Activated CD8-positive, alpha-beta memory T cell treated with anti-CD3 and anti-CD28 coated beads for 1 hour (primary cell): ENCODE measurements at places on chromosomes 2 and 18.

DNA sequence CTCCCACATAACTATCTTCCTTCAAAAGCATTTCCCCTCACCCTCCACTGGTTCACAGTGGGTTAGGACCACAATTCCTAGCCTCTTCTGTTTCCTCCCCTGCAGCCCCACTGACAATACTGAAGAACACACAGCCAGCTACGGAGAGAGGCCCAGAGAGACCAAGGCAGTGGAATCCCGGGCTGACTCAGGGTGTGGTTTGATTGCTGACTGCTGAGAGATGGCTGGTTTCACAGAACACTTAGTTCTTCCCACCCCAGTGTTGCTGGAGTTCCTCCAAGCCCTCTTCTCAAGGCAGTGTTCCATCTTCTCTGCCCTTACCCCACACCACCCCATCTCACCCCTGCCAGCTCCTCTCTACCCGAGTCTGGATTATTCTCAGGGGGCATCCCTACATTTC is 43.3 kb upstream of the ZFP36L2 start:
- DNase-seq: no peak

- no peak for DNase-seq
These were observed 286.6 kb downstream of the DPP10 start for GRCh38 chr2:114729026-114729425.

GRCh38 chr18:12478269-12479047 is 70.7 kb downstream of the PRELID3A start:
- no peak for DNase-seq

GRCh38 chr2:238873381-238873801 is 25.5 kb downstream of the TWIST2 start:
- no peak for DNase-seq

- DNase-seq: no peak
These were observed 141.6 kb downstream of the ZNF236 start for GRCh38 chr18:76963936-76964335.

GRCh38 chr2:239288951-239289511 is 111.8 kb downstream of the HDAC4 start:
- DNase-seq: no peak

GRCh38 chr2:85737481-85737880 is 16.3 kb upstream of the ATOH8 start:
- DNase-seq: no peak

GRCh38 chr2:100928235-100928634 is 73.9 kb upstream of the RPL31 start:
- no peak for DNase-seq

DNA sequence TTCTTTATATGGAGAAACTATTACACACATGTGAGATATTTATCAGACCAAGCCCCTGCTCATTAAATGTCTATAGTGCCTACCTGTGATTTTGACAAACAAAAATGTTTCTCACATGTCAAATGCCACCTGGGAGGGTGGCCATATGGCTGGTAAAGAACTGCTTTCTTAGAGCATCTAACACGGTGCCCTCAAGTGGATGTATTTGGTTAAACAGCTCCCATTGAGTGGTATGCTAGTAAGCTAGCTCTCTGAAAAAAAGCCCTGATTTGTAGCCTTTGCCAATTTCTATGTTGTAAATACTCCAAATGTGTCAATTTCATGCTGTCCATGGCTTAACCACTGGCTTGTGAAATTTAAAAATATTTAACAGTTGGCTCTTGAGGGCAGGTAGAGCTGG is 94.6 kb downstream of the PMAIP1 start:
- DNase-seq: no peak

DNA sequence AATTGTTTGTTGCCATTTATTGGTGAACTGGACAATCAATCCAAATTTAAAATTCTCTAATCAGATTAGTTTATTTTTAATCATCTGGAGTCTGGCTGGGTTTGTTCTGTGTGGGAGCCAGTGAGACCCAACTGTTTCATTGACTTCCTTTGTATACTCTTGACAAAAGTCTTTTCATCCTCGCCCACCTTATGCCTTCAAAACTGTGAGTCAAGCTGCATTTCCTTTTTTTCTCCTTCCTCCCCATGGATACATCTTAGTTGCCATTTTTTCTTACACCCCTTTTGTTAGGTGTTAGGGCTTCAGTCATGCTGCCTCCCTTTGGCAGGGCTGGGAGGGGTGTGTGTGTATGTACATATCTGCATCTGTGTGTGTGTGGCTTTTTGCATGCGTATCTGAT is 117.6 kb downstream of the PRKCE start:
- DNase-seq: no peak

- no peak for DNase-seq
These were observed 126.6 kb downstream of the NOL4 start for GRCh38 chr18:34098109-34098508.

- no peak for DNase-seq
These were observed 11.7 kb downstream of the HS6ST1 start for GRCh38 chr2:128306931-128307460.

DNA sequence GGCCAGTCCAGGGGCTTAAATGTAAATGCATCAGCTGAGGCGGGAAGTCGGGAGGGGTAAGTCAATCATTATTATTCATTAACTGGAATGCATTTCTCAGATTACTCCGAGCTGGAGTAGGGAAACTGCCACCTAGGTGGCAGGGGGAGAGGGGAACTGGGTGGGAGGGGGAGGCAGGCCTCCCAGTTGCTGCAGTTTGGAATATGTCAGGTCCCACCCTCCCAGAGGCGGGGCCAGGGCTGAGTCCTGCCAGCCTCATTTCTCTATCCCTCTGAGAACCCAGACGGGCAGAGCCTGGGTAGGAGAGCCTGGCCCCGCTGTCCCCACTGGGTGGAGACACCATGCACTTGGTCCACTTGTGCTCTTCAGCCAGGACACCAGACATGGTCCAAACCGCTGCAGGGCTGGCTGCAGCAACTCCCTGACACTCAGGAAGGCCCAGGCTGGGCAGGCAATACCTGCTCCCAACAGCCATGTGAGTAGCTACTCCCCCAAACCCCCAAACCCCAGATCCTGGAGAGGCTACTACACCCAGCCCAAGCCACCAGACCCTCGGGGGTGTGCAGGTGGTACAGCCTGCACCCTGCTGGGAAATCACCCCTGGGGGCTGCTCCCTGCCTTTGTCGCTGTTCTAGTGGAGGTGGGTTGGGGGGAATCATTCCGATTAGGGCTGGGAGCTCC is at the start of gene GPBAR1:
Gene GPBAR1 (plus strand): TSS at position 274 of the 681 bp plus-strand sequence. CDS start 1,710 bp downstream, outside the sequence.
- no peak for DNase-seq

- DNase-seq: no peak
These were observed 236.5 kb downstream of the GBX2 start for GRCh38 chr2:235931676-235932075.
